Immature natural killer cell (primary cell): ENCODE measurements at places on chromosomes 6 and 20.

GRCh38 chr6:126175251-126175650, 164.7 kb upstream of the CENPW start:
- H3K27ac ChIP-seq, result no peak overlapping the region
- peaks cover 12% of the 10 kb centered on the region for H3K4me1 ChIP-seq
- peaks cover 4% of the 10 kb centered on the region for H3K27me3 ChIP-seq
- no peak overlapping the region for H3K4me3 ChIP-seq
- no peaks in the 10 kb centered on the region for H3K36me3 ChIP-seq

DNA sequence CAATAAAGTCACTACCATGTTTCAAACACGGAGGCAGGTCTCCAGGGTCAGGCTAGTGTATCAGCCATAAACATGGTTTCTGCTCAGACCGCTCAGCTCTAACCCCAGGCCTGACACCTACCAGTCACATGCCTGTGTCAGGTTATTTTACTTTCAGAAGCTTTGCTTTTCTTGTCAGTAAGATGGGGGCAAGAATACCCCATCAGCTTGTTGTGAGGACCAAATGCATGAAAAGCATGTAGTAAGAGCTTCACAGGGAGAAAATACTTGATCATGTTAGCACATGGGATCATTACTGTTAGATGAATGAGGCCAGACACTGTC, 65.2 kb upstream of the PIM1 start:
- no peak overlapping the region for H3K4me3 ChIP-seq
- H3K36me3 ChIP-seq, result no peaks in the 10 kb centered on the region
- DNase-seq, result no peak
- H3K27me3 ChIP-seq, result peaks cover 2% of the 10 kb centered on the region

GRCh38 chr6:47478233-47479139, 897 bp downstream of the CD2AP start:
- DNase-seq, result peak; percentile 0
- peaks cover 2% of the 10 kb centered on the region for H3K27me3 ChIP-seq
- peak overlapping the region; percentile 87 for H3K27ac ChIP-seq
- no peaks in the 10 kb centered on the region for H3K36me3 ChIP-seq
- peak overlapping the region; percentile 99 for H3K4me3 ChIP-seq

DNA sequence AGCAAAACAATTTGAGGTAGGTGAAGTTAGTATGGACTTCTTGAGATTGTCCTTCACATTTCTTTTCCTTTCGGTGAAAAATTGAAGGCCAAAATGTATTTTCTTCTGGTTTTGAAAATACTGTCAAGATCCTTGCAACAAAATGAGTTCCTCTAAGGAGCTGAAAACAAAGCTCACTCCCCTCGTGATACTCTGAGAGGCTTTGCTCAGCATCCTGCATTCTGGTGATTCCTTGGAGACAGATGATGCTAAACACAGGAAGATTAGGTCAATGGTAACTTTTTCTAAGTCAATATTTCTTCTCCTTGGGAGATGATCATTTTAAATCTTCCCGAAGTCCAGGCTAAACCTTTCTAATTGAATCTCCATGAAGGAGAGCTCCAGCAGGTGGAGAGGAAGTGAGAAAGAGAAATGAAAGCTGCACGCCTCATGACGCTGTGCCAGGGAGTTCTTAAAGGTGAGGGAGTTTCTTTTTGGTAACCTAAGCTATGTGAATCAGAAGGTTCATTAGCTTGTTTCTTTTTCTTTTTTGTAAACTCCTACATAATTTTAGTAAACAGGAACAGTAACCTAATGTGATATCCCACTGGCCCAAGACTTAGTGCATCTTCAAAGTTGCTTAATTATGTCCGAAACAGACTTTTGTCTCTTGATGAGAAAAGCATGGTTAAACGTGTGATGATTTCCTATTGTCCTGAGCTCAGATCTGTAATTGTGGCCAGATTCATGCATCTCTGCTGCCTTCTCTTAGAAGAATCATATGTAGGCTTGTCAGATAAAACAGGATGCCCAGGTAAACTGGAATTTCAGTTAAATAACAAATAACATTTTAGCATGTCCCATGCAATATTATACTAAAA, 15.0 kb downstream of the ESR1 start:
- no peaks in the 10 kb centered on the region for H3K4me1 ChIP-seq
- H3K36me3 ChIP-seq, result no peaks in the 10 kb centered on the region
- DNase-seq, result no peak
- H3K4me3 ChIP-seq, result no peak overlapping the region
- H3K27ac ChIP-seq, result no peak overlapping the region

GRCh38 chr6:29676981-29677601, 3.9 kb downstream of the ZFP57 start:
- H3K4me1 ChIP-seq, result peaks cover 12% of the 10 kb centered on the region
- H3K4me3 ChIP-seq, result peak overlapping the region; percentile 19
- peaks cover 3% of the 10 kb centered on the region for H3K36me3 ChIP-seq
- no peaks in the 10 kb centered on the region for H3K27me3 ChIP-seq

DNA sequence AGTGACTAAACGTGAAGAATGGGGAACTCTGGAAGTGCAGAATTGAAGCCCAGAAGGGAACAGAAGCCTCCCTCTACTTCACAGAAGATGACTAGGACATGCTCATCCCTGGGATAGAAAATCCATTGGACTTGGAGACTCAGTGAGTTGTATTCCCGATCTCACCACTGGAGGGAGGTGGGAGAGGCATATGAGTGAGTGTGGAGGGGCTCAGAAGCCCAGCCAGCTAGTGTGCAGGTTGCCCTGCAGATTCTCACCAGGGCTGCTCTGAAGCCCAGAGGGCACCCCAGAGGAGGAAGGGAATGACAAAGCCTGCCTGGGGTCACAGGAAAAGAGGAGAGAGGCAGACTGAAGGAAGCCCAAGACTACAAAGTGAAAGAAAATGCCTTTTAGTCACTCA, 42.1 kb upstream of the HLA-E start:
- peaks cover 33% of the 10 kb centered on the region for H3K4me1 ChIP-seq
- H3K27me3 ChIP-seq, result peaks cover 58% of the 10 kb centered on the region
- no peak overlapping the region for H3K4me3 ChIP-seq
- DNase-seq, result no peak
- no peaks in the 10 kb centered on the region for H3K36me3 ChIP-seq
- no peak overlapping the region for H3K27ac ChIP-seq

DNA sequence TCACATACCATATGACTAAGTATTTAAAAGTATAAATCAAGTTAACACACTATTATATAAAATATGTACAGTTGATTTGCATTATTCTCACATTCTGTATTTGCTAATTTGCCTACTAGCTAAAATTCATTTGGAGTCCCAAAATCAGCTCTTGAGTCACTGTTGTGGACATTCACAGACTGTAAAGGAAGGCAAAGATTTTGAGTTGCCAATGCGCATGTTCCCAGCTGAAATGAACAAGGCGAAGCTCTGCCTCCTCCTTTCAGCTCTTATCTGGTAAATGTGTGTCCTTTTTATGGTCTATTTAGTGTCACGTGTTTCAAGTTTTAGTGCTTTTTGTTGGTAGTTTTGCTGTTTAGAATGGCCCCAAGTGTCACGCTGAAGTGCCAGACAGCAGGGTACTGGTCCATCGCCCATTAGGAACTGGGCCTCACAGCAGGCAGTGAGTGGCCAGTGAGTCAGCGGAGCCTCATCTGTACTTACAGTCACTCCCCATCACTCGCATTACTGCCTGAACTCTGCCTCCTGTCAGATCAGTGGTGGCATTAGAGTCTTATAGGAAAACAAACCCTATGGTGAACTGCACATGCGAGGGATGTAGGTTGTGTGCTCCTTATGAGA, 87.2 kb upstream of the ADTRP start:
- H3K27me3 ChIP-seq, result peaks cover 3% of the 10 kb centered on the region
- H3K36me3 ChIP-seq, result no peaks in the 10 kb centered on the region
- no peaks in the 10 kb centered on the region for H3K4me1 ChIP-seq
- DNase-seq, result no peak

DNA sequence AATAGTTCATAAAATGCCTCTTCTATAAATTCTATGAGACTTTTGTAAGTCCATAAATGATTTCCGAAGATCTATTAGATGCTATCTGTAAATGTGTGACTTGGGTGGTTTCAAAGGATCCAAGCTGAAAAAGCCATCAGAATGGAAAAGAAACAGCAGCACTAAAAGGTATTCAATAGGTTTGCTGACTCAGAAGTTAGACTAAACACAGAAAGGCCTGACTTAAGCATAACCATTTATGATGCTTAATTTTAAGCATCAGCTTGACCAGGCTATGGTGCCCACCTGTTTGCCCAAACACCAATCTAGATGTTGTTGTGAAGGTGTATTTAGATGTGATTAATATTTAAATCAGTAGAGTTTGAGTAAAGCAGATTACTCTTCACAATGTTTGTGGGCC, 513.5 kb downstream of the TFAP2A start:
- no peak overlapping the region for H3K27ac ChIP-seq
- no peaks in the 10 kb centered on the region for H3K36me3 ChIP-seq
- no peak for DNase-seq
- no peak overlapping the region for H3K4me3 ChIP-seq
- no peaks in the 10 kb centered on the region for H3K4me1 ChIP-seq

- peaks cover 7% of the 10 kb centered on the region for H3K27me3 ChIP-seq
- no peaks in the 10 kb centered on the region for H3K4me1 ChIP-seq
- no peak overlapping the region for H3K4me3 ChIP-seq
- H3K36me3 ChIP-seq, result no peaks in the 10 kb centered on the region
These were observed 91.8 kb downstream of the CAP2 start for GRCh38 chr6:17485181-17485580.

DNA sequence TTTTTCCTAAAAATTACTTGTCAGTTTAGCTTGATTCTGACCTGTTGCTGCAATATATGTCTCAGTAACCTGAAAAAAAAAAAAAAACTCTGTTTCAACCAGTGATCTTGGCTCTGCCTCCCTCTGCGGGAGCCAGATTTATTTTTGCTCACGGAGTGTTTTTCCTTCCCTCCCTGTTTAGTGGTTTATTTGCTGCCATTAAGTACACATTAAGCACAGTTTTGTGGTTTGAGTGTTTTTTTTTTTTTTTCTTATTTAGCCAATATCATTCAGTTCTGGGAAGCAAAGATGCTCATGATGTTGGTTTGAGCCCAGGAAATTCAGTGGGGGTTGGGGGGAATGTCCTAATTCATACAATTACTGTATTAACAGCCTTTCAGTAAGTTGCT, 110.1 kb upstream of the GPR6 start:
- no peaks in the 10 kb centered on the region for H3K4me1 ChIP-seq
- no peak overlapping the region for H3K27ac ChIP-seq
- DNase-seq, result no peak
- no peaks in the 10 kb centered on the region for H3K36me3 ChIP-seq
- H3K4me3 ChIP-seq, result no peak overlapping the region
- H3K27me3 ChIP-seq, result peaks cover 6% of the 10 kb centered on the region

GRCh38 chr6:157529654-157530039, 148.7 kb downstream of the ZDHHC14 start:
- peaks cover 56% of the 10 kb centered on the region for H3K4me1 ChIP-seq
- H3K36me3 ChIP-seq, result no peaks in the 10 kb centered on the region
- H3K27ac ChIP-seq, result peak overlapping the region; percentile 71
- H3K4me3 ChIP-seq, result no peak overlapping the region

DNA sequence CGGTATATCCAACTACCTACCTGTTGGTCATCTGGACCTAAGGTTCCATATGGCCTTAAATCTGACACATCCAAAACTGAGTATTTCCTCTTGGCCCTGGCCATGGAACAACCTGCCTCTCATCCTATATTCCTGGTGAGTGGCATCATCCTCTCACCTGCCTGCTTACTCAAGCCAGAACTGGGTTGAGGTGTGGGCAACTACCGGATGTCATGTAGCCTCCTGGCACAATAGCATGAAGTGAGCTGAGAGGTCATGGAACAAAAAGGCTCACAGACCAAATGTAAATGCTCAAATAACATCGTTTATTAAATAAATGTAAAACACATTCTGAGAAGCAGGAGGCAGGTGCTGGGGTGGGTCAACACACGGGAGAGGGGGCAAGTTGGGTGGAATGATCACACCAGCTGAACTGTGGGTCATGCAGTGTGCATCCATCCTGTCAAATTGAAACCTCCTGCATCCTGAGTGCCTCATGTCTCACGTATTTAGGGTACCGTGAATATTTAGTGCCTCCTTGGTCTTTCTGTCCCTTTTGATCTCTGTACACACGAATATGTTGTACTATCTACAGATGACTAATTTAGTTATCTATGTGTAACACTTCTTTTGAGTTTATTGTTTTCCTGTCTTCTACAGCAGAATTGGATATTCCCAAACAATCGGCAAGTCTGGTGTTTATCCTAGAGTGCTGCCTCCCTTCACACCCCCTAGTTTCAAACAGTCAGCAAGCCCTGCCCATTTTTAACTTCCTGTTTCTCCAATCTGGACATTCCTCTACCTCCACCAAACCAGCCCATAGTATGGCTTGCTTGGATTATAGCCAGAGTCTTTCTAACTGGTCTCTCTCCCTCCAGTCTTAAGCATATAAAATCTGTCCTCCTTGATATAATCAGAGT, 7.9 kb upstream of the POU5F1 start:
- DNase-seq, result no peak
- H3K4me1 ChIP-seq, result peaks cover 9% of the 10 kb centered on the region
- no peak overlapping the region for H3K27ac ChIP-seq
- no peaks in the 10 kb centered on the region for H3K36me3 ChIP-seq
- H3K4me3 ChIP-seq, result no peak overlapping the region

DNA sequence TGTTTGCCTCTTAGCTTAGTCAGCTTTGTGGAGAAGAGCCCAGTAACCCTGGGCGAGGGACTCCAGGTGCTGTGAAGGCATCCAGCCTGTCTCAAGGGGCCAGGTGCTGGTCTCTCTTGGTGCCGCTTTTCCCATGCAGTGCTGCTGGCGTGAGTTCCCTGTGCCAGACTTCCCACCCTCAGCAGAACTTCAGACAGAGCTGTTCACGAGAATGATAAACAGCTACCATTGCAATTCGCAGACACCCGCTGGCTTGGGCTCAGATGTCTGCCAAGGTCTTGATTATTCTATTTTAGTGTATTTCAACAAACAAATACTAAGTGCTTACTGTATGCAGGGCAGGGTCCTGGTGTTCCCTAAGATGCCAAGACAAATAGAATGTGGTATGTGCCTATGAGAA, 57.7 kb downstream of the RNF217 start:
- H3K27me3 ChIP-seq, result no peaks in the 10 kb centered on the region
- H3K27ac ChIP-seq, result no peak overlapping the region
- no peaks in the 10 kb centered on the region for H3K4me1 ChIP-seq
- H3K4me3 ChIP-seq, result no peak overlapping the region

DNA sequence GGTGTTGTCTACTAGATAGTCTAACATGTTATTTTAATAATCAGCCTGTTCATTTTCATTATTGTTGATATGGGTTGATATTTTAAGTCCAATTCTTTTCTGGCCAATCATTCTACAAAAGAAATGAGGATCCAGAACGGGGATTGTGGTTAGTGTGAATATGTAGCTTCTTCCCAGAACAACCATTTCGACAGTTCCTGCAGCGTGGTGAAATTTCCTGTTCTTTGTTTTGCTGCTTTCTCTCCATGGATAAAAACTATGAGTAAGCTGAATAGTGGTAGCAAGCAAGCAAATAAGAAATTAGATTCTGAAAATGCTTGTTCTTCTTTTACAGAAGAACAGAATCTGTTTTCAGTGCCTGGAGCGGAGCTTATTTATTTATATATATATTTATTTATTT, 65.5 kb upstream of the F13A1 start:
- no peaks in the 10 kb centered on the region for H3K36me3 ChIP-seq
- peaks cover 7% of the 10 kb centered on the region for H3K27me3 ChIP-seq
- DNase-seq, result no peak
- no peak overlapping the region for H3K27ac ChIP-seq
